Stimulated activated CD8-positive, alpha-beta memory T cell treated with anti-CD3 and anti-CD28 coated beads, Interleukin-15, amount 100 ng/mL, for 48 hours (primary cell): ENCODE measurements at places on chromosomes 1 and 21.

- no peak for DNase-seq
Observed at GRCh38 chr1:7295946-7296345, 475.1 kb upstream of the VAMP3 start.

DNA sequence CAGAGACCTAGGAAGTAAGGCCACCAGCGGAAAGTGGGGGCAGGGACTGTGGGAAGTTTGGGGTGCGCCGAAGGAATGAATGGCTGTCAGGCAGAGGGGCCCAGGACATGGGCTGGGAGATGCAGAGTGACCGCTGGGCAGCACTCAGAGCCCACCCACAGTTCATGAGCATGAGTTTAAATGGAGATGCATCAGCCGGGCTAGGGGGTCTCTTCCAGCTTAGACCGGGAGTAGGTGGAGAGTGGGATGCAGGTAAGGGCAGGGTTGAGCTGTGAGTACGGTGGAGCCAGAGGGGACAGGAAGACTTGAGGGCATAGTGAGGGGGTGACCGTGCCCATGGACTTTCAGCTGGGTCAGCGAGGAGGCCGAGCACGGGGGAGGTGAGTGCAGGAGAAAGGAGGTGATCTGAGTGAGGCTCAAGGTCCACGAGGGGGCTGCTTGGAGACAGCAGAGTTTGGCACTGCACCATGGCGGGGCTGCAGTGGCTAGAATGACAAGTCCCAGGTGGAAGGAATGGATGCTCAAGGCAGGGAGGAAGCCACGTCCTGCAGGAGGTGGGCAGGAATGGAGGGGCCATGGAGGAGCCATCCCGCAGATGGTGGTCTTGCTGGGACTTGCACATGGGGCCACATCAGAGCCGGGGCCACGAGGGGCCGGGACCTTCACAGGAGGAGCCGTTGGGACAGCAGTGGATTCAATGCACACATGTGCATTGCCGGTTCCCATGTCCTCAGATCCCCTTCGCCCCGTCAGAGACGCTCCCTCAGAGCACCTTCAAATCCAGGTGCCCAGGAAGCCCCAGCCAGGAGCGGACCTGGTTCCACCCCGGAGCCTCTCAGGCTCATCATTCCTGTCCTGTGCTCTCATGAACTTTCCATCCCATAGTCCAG lies 34.9 kb downstream of the UBASH3A start:
- DNase-seq: no peak

GRCh38 chr1:108199201-108199691 lies 897 bp downstream of the SLC25A24 start:
- no peak for DNase-seq

GRCh38 chr1:63108206-63108605 lies 214.2 kb upstream of the FOXD3 start:
- DNase-seq: no peak
